Astrocyte of the spinal cord (primary cell): ENCODE measurements at places on chromosomes 7 and 10.

- no peak for DNase-seq
Measured at GRCh38 chr7:138684340-138684739, 16.8 kb downstream of the SVOPL start.

DNA sequence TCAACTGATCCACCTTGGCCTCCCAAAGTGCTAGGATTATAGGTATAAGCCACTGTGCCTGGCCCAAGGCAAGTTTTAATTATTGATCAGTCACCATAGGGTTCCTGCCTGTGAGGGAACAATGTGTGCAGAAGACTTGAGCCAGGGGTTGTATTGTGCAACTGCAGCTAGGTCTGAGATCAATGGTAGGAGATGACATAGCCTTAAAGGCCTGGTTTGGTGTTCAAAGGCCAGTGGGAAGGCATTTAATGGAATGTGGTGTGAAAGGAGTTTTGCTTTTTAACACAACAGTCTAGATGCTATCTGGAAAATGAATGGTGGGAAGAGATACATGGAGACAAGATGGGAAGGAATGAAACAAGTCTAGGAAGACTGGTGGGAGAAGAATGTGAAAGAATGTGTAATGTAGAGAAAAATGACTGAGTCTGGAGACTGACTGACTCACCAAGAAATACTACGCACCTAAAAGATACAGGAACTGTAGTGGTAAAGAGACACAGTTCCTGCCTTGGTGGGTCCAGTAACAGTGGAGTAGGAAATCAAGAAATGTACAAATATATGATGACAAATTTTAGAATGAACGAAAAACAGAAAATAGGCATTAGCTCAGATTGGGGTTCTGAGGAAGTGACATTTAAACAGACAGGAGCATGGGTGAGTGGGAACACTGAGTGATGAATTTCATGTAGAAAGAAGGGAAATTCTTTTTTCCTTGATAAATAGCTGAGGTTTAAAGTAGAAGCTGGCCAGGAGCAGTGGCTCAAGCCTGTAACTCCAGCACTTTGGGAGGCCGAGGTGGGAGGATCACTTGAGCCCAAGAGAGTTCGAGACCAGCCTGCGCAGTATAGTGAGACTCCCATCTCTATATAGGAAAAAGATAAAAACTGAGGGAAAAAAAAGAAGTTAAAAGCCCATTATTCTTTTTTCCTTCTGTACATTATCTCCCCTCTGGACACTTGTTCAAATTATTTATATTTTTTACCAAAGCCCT lies 9.4 kb downstream of the HNRNPF start:
- peak; percentile 37 for DNase-seq

DNA sequence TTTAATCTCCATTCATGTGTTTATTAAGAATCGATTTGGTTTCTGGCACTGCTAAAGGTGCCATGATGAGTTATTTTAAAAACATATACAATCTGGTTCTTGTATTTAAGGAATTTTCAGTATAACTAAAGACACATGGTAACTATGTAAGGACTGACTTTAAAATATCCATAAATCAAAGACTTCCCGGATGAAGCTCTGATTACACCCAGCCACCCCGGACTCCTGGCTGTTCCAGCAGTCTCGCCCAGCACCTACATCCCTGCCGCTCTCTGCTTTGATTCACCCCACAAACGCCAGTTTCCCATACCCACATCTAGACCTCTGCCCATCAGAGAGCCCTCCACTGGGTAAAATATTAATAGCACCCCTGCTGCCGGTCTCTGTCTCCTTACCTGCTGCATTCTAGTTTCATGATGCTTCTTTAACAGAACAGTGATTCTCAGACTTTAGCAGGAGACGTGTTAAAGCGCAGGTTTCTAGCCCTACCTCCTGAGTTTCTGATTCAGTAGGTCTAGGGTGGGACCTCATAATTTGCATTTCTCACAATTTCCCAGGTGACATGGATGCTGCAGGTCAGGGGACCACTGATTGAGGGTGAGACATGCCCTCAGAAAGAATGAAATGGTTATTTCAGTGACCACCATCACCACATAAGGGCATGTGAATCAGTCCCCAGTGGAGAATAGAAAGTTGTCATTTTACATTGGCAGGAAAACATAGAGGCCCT lies 185.7 kb downstream of the KIAA1217 start:
- DNase-seq = no peak

DNA sequence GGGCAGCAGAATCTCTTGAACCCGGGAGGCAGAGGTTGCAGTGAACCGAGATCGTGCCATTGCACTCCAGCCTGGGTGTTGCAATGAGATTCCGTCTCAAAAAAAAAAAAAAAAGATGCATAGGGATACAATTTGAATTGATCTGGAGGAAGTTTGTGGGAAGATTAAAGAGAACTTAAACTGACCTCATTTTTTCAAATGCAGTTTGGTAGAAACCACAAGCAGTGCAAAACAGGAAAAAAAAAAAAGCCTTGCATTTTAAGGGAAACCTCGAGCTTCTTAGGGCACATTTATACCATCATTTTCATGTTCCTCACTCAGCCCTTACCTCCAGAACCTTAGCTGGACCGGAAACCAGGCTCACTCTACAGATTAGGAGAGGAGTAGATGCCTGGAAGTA lies 2.8 kb downstream of the KCTD7 start:
- DNase-seq = no peak

DNA sequence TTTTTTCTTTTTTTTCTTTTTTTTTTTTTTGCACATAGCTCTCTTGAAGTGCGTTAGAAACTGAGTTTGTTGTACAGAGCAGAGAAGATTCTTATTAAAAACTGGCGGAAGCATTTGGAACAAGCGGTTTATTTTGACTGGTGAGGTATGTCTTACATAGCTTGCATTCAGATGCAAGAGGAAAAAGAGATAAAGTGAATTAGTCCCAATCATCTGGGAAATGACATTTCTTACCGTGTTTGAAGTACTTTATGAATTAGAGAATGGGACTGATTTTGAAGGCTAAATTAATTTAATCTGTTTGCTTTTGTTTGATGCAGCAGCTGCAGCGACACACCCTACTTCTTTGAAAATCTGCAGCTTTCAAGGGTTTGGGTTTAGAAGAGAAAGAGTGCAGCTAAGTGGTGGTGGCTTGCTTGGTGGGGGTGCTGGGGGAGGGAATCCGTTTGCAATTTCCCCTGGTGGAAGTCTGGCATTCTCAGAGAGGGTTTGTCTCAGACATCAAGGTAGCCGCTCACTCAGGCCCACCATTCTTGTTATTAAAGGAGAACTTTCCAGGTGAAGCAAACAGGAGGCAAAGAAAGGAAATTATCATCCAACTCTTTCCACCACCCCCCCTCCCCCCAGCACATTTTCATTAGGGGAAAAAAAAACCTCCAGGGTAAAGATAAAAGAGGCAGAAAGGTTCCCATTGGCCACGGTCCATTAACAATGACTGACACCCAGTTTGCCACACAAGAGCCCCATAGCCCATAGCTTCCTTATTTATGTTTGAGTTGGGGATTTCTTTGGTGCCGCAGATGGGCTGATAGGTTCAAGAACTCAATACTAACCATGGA lies 231.7 kb downstream of the SKIDA1 start:
- peak; percentile 61 for DNase-seq

DNA sequence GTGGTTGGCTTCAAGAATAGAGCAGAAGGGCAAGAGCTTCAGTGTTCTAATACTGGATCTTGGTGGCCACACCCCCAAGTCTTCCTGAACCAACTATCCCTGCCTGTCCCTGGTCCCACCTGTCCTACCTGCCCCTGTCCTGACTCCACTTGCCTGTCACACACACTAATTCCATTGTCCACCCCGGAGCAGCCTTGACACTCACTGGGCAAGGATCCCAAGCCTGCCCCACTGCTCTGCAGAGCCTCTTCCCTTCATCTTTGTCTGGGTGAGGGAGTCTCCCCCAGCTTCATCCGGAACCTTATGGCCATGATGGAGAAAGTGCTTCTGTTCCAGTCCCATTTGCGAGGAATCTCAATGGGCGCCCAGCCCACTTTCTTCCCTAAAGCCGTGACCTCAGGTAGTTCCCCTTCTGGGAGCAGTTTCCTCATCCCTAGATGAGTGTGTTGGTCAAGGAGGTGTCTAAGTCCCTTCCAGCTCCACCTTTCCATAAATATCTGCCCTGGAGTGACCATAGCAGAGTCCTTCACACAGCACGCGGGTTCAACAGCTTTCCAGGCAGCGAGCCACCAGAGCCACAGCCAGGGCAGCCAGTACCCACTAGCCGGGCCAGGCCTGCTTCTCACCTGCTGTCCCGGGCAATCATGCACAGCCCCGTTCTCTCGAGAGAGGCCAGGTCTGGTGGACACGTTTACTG lies 61.5 kb downstream of the VIPR2 start:
- DNase-seq = no peak

DNA sequence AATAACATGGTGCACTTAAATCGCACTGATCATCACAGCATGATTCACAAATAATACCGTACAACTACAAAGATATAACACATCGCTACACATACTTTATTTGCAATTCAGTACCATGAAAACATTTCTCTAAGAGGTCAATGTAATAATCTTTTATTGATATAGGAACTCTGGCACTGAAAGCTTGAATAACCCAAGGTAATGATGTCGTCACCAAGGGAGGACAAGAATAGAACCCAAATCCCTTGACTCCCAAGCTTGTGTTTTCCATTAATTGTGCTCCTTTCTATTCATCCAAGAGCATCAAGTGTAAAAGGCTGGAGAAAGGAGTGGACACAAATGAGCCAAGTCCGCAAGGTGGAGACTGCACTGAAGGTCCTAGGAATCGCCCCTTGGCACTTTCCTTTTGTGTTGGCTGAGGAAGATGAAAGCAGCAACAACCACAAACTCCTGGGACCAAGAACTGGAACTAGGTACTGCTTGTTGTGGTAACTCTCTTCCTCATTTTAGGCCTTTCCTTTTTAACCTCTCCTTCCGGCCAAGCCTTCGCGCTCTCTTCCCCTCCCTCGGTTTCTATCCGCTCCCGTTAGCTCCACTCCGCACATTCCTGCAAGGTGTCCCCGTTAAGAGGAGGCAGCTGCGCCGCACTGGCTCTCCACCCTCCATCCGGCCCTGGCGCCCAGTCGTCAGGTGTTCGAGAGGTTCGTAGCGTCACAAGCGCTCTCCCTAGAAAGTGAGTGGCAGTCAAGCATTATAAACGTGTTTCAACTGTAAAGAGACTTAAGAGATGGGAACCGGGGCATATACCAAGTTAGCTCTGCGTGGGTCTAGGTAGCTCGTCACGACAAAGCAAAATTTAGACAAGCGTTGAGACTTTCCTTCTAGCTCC lies 1.0 kb upstream of the CBLL1 start:
- DNase-seq = no peak

GRCh38 chr10:92187101-92187500 lies 103.8 kb downstream of the CPEB3 start:
- no peak for DNase-seq

DNA sequence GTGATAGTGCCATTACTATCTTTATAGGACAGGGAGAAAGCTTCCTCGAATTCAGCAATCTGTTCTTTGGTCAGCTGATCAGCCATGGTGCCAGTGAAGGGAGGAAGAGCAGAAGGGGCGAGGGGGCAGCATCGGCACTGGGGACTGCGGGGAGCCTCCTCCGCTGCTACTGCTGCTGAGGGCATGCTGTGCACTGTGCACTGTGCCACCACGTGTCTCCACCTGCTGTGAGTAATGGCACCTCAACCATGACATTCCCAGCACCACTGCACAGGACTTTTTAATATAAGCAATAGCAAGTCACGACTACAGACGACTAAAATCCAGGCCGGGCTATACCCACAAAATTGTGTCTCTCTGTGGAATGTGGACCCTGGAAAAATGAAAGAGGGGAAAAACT lies 105.0 kb upstream of the LANCL2 start:
- DNase-seq = no peak

DNA sequence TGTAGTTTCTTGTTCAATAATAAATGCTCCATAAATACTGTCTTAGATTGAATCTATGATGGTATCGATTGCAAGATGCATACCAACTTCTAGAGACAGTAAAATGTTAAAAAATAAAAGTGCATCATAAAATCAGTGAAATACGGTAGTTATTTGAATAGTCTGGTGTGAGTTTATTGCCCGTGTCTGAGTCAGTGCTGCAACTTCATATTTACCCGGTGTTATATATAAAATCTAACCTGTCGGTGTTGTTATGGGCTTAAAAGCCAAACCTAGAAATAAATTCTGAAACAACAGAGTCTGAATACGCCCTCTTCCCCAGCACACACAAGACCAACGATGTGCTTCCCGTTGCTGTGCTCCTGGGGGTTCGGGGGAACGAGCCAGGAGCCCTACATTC lies 16.3 kb downstream of the MACROH2A2 start:
- no peak for DNase-seq

GRCh38 chr10:4262449-4262848 lies 477.4 kb upstream of the KLF6 start:
- DNase-seq = no peak

- no peak for DNase-seq
Measured at GRCh38 chr7:128197589-128197988, 43.5 kb upstream of the LEP start.

DNA sequence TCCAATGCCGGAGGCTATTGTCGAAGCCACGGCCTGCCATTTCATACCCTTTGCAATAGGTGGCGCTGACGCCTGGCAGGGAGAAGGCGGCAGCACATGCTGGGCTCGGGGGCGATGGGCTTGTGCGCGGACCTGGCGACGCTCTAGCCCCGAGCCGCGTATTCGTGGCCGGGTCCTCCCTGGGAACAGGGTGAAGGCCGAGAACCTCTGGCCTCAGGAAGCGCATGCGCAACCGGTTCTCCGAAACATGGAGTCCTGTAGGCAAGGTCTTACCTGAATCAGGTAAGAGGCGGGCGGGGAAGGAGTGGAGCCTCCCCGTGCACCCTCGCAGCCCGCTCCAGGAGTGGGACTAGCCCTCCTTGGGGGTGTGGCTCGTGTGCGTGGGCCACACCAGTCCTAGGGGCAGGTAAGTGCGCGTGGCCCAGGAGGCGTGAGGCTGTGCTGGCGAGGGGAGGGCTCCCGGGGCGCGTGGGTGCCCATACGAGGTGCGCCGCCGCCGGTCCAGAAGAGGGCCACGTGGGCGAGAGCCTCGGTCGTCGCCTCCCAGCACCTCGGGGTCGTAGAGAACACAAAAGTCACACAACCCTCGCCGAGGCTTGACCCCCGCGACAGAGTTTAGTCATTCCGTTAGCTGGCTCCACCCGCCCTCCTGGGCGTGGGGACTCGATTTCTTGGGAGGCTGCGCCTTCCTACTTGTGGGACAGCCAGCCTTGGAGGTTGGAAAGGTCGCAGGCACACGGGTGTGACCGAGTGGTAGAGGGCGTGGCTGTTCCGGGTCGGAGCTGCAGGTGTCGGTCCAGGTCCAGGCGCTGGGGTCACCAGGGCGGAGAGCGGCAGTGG lies 5.6 kb upstream of the MEST start:
- no peak for DNase-seq
